ENCODE measurements at places on chromosomes 16 and 17. TPM values are rescaled to one million over a fixed set of nuclear protein-coding genes. Genes with fewer than 3 reads are reported as not detected.

GRCh38 chr17:8362651-8363332 lies 13.7 kb downstream of the KRABD2 start:
- DNase-seq: no peak

- DNase-seq: peak; percentile 49
Measured at GRCh38 chr17:20059728-20060188, 50.6 kb downstream of the SPECC1 start.

GRCh38 chr17:4548061-4548461 lies 7.1 kb downstream of the MYBBP1A start:
- no peak for DNase-seq

GRCh38 chr17:73031472-73031871 lies 61.0 kb downstream of the SLC39A11 start:
- no peak for DNase-seq

DNA sequence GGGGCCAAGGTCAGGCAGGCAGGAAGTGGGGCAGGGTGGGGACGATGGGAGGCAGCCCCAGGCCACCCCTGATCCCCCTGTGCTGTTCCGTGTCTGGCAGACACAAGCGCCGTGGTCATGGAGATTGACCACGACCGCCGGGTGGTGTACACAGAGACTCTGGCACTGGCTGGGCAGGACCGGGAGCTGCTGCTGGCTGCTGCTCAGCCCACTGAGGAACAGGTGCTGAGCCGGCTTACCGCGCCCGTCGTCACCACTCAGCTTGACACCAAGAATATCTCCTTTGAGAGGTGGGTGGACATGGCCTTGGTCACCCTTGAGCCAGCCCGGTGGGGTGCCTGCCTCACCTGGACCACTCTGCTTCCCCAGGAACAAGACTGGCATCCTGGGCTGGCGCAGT lies 13.7 kb downstream of the CORO6 start:
- DNase-seq: no peak

DNA sequence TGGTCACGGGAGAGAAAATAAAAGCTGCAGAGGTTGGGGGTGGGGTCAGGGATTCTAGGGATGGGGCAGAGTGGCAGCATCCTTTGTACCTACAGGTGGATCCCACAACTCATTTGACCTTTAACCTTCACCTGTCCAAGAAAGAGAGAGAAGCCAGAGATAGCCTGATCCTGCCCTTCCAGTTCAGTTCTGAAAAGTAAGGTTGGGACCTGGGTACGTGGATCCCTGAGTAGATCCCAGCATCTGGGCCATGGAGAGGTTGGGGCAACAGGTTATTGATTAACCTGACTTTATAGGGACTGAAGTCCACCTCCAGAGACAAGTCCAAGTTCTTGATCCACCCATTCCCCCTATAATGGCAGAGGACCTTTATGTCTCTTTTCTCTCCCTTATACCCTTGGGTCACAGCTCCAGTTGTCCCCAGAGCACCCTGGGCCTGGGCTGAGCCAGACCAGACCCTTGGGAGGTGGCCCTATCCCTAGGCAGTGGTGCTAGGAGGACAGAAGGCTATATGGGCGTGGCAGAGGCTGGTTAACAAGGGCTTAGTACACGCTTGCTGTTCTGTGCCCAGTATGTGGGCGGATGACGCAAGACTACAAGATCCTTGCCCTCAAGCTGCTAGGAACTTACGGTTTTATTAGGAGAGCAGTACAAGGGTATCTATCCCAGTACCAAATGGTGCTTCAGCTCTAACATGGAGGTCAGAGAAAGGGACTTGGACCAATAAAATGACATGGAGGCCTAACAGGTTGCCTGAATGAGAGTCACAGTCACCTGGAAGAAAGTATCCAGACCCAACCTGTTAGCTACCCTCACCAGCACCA lies 3.3 kb downstream of the CLDN7 start:
- no peak for DNase-seq

- DNase-seq: no peak
Measured at GRCh38 chr16:62712566-62712965, 676.3 kb upstream of the CDH8 start.

- DNase-seq: no peak
Measured at GRCh38 chr17:40129498-40129897, 7.7 kb downstream of the MSL1 start.

DNA sequence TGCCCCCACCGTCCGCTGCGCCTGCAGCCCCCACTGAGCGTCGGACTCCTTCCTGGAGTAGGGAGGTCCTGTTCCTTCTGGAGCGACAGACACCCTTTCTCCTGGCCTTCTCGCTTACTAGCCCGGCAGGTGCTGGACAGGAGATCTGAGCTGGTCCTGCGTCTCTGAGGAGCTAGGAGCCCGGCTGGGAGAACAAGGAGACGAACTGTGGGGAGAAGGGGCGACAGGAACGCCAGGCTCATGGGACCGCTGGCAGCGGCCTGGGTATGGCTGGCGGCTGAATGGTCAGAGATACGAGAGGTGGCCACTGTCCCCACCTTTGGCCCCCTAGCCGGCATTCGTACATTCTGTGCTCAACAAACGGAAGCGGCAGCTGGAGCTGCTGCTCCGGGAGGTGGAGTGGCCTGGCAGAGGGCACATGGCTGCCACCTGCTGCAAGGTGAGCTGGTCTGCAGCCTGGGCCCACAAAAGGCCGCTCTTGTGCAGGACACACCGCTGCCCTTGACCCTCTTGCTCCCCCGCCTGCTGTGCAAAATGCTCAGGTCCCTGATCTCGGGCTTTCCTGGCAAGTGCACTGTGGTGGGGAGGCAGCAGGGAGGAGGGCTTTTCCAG lies 2066.7 kb downstream of the TP53TG3F start:
- no peak for DNase-seq

DNA sequence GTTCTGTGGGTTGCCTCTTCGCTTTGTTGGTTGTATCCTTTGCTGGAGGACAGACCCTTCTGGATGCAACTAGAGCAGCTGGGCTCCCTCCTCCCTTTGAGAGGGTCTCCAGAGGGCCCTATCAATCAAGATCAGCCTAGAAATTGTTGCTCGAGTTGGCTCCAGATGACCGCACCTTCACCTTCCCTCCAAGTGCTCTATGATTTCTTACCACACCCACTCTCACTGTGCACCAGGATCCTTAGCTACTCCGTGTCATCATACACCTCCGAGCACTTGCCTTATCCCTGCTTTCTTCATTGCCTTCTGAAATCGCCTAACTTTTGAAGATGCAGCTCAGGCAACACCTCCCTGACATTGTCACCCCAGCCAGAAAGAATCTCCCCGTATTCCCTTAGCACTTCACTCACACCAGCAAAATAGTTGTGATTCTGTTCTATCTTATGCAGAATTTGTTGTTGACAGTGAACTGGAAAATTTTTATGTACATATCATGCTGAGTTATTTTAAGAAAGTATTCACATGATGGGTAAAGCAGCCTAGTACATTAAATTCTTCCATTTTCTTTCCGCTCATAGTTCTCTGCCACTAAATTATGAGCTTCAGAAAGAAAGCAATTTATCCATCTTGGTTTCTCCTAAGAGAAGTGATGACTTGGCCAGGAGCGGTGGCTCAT lies 52.9 kb downstream of the ABAT start:
- no peak for DNase-seq

DNA sequence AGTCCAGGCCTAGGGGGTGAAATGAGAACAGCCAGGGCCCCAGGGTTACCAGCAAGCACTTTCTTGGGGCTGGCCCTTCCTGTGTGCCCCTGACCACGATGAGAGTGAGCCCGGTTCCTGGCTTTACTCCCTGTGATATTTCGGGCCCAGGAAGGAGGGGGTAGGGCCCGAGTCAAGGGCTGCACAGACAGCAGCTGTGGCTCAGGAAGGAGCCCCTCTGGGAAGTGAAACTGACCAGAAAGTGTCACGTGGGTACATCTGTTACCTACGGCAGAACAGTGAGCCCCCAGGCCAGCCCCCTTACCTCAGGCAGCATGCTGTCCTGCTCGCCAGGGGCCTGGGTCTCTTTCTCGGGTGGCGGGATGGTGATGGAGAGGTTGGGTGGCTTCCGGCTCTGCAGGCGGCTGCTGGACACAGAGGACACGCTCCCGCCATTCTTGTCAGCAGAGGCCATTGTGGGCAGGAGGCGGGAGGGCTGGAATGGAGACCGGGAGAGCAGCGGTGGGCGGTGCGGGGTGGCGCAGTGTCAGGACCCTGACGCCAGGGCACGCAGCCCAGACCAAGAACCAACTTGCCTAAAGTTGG lies 13.8 kb downstream of the AANAT start:
- no peak for DNase-seq

DNA sequence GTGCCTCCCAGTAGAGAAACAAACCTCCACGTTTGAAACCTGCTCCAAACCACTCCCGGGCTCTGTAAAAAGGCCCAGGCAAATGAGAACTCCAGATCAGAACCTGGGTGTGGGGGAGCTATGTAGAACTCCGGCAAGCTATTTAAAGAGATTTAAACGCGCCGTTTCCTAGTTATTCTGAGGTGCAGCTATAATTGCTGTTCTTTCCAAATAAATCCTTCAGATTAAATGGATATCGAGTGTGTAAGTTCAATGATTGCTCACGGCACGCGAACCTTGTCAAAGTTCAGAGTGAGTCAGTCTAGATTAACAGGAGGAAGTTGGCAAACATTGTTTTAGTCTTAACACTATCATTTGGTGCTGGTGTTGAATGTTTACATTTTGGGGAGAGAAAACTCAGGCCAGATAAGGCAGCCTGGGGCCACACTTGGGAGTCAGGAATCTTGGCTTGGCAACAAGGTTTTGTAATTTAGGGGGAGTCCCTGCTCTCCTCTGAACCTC lies 92.9 kb upstream of the SALL1 start:
- no peak for DNase-seq

GRCh38 chr16:17921357-17921978 lies 415.1 kb downstream of the NPIPA8 start:
- DNase-seq: peak; percentile 22

Gene MYLK3
- not detected for total RNA-seq

Gene KRTAP4-4
- not detected for total RNA-seq

Gene CDH5
- total RNA-seq: not detected

Gene BAHCC1
- 5.7 TPM for total RNA-seq

Gene ALDH3A2
- 35.7 TPM for total RNA-seq

Gene TPSD1
- total RNA-seq: not detected
